SHP77 (cell line): ENCODE measurements at places on chromosomes 5 and 9.

GRCh38 chr9:99824378-99825171 lies 2.9 kb downstream of the NR4A3 start:
- no peak for DNase-seq

DNA sequence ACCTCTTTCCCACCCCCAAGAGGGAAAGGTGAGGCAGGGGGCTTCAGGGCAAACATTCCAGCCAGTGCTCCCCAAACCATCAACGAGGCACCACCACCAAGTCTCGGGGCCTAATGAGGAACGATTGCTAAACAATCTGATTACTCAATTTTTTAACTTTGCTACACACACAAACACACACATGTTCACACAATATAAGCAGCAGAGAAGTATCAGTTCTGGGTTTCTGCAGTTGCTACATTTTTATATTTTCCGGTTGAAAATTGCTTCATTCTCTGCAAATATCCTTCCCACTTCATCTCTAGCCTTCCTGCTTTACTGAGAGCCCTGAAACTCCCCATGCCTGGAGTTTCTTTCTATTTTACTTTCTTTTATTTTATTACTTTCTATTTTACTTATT lies 60.2 kb downstream of the FEM1C start:
- no peak for DNase-seq

DNA sequence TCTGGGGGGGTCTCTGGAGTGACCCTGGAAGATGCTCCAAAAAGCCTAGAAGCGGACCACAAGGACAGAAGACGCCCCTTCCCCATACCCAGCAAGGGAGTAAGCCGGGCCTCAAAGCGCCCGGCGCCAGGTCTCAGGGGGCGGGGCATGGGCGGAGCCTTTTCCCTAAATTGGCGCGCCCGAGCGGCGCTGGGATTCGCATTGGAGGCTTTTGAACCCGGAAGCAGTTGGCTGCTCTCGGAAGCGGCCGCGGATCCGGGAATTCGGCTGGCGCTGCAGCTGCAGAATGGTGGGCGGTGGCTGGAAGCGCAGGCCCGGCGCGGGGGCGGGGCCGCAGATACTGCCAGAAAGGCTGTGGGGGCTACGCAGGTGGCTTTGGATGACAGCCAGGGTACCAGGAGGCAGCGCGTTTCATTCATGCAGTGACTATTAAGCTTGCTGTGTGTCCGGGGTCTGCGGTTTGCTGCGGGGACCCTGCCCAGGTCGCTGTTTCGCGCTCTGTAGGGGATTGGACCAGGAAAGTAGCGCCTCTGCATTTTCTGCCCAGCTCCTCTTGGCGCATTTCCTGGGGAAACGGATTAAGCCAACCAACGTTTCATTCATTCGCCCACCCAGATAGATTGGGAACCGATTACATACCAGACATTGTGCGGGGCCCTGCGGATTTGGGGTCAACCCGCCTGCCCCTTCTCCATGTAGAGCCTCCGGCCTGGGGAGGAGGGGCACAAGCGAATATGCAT lies 83.0 kb upstream of the FREM1 start:
- peak; percentile 82 for DNase-seq

- no peak for DNase-seq
Observed at GRCh38 chr9:21527579-21527978, 45.5 kb upstream of the IFNE start.

DNA sequence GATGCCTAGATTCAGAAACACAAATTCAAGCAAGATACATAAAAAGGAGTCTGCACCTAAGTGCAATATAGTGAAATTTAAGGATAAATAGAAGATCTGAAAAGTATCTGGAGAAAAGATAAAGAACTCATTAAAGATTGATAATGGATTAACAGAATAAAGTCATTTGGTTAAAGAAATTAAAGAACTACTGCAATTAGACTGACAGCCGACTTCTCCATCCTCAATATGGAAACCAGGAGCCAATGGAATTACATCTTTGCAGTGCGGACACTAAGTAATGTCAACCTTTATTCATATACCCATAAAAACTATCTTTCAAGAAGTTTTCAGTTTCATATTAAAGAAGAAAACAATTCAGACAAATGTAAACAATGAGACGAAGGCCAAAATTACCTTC lies 81.0 kb downstream of the MRPL36 start:
- DNase-seq: no peak

GRCh38 chr9:126125177-126125576 lies 201.5 kb upstream of the MVB12B start:
- DNase-seq: no peak

- DNase-seq: peak; percentile 72
Observed at GRCh38 chr9:22446589-22446949, at the start of gene DMRTA1. TSS of gene DMRTA1 (plus strand) at chr9:22446824. CDS start at chr9:22447066, 242 bp downstream.

- DNase-seq: no peak
Observed at GRCh38 chr5:7500256-7500655, 104.3 kb downstream of the ADCY2 start.

- DNase-seq: no peak
Observed at GRCh38 chr5:175857986-175858385, 13.4 kb upstream of the CPLX2 start.
